ENCODE measurements at places on chromosomes 3 and 15.

DNA sequence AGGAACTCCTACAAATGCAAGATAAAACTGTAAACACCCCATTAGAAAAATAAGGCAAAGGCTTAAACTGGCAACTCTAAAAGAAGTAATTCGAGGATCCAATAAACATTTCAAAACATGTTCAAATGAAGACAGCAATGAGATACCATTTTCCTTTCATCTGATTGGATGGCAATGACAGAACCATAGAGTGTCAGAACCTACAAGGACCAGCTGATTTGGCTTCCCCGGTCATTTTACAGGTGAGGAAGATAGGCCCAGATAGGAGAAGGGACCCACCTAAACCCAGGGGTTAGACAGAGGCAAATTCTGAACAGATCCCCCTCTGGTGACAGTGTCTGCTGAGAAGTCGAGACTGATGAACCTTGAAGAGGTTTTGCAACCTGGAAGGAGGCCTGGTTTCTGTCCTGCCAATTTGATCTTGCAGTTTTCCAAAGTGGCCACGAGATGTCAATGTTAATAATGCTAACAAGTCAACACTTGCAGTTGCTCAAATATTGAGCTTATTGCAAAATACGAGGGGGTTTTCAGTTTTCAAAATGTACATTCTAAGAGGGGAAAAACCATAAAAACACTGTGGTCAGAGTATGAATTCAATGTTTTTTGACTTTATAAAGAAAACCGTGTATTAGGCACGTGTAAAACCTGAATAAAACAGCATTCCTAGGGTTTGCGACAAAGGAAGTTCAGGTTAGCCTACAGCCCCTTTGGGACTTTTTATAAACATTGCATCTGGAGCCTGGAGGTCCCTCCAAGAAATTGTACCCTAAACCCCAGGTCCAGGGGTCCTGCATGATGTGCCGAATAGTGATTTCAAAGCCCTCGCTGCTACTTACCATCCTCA is 21.5 kb downstream of the CFAP161 start:
- DNase-seq = no peak

- peak; percentile 76 for DNase-seq
These were observed 19.6 kb downstream of the VGLL4 start for GRCh38 chr3:11624161-11624560.

DNA sequence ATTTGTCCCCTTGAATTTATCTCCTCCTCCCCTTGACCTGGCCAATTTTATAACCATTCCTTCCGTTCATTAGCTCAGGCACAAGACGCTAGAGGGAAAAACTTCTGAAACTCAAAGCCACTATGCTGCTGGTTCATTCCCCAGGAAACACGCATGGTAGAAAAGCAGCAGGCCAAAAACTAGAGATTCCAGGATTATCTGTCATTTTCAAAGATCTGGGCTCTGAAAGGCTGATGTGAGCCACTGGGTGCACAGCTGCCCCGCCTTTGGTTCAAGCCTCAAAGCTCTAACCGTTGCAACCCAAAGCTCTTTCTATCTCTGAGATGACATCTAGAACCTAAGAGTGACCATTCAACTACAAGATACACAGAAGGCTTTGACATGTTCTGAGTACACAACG is 6.1 kb downstream of the ANP32A start:
- no peak for DNase-seq

DNA sequence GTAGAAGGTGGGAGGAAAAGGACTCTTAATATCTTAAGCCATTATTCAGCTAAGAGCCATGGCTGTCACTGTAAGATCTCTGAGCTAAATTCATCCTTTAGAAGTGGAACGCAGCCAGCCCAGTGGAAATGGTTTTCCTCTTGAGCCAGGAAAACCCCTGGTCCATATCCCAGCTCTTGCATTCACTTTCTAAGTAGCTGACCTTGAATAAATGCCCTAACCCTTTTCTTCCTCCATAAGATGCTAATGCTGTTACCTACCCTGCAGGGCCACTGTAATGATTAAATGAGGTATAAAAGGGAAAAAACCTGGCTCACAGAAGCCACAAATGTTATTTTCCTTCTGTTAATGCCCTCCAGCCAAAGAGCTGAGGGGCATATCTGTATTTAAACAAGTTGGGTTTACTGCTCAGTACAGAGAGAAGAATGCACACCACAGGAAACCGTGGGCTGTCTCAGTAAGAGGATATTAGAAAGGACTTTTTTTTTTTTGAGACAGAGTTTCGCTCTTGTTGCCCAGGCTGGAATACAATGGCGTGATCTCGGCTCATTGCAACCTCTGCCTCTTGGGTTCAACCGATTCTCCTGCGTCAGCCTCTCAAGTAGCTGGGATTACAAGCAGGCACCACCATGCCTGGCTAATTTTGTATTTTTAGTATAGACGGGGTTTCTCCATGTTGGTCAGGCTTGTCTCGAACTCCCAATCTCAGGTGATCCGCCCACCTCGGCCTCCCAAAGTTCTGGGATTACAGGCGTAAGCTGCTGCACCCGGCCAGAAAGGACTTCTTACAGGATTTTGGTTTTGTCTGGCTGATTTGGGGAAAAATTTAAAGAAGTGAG is 6.8 kb downstream of the UBL7 start:
- no peak for DNase-seq

DNA sequence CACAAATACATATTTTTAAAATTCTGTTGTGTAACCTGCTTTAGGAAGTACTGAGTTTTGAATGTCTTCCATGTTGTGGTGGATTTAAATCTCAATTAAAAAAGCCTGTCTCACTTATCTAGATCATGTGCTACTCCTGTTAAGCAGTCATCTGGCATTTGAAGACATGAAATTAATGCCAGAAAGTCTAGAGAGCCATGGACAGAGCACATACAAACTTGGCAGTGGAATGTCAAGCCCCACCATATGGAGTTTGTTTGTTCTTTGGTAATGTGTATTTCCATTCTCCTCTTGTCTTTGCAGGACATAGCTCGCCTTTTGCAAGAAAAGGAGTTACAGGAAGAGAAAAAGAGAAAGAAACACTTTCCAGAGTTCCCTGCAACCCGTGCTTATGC is 39.3 kb upstream of the UTS2B start:
- DNase-seq = no peak

DNA sequence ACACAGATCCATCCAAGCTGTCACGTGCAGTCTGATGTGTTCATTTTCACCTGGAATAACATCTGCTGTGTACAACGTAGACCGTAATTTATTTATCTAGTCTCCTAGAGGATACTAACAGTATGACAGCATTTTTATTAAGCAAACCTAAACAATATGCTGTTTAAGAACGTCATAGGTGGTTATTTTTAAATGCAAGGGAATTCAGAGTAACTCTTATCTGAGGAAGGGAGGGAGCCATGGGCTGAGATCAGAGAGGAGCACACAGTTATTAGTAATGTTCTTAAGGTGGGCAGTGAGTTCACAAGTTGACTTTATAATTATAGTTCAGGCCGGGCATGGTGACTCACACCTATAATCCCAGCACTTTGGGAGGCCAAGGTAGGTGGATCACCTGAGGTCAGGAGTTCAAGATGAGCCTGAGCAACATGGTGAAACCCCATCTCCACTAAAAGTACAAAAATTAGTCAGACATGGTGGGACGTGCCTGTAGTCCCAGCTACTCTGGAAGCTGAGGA is 193.6 kb downstream of the UACA start:
- DNase-seq = no peak

DNA sequence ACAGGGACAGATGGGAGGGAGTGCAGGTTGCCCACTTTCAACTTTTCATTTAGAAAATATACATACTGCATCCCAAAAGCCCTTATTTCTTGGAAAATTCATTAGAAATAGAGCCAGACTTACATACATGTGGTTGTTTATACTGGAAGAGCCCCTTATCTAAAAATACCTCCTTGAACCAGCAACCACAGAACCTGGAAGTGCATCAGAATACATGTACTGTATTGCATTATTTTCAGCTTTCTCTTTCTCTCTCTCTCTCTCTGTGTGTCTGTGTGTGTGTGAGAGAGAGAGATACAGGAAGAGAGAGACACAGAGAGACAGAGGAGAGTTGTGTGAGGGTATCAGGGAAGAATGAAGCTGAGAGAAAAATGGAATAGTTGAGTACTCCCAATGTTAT is 29.5 kb upstream of the LSAMP start:
- no peak for DNase-seq

DNA sequence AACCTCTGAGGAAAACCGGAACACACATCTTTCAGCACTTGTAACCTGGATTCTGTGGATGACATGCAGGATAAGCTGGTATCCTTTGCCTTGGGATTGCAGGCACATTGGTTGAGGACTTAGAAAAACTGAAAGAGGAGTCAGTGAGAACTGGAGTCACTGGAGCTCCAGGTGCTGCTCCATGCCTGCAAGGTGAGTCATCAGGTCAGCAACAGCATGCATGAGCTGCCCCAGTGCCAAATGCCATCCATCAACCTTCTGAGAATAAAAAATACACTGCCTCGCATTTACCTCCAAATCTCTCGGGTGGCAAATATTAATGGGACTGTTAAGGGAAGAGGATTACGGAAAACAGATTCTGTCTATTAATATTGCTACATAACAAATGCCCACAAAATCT is 729.1 kb downstream of the NTRK3 start:
- DNase-seq = no peak
